Activated T-cell treated with anti-CD3 and anti-CD28 coated beads for 4 hours (primary cell): ENCODE measurements at places on chromosomes 4 and X.

DNA sequence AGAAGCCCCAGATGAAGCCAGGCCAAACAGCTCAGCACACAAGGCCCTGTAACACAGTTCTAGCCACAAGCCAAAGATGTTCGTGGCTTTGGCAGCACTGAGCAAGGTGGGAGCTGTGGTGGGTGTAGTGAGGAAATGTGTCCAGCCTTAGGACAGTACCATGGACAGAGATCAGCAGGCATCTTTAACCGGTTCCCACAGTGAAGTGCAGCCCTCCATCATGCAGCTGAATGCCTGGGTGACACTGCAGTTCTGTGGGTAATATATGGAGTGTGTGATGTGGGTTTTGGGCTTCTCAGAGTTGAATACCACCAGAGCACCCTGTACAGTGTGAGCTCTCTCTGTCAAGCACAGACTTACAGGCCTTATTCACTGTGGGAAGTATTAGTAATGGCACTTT lies 6.0 kb upstream of the NEXMIF start:
- no peak for DNase-seq

DNA sequence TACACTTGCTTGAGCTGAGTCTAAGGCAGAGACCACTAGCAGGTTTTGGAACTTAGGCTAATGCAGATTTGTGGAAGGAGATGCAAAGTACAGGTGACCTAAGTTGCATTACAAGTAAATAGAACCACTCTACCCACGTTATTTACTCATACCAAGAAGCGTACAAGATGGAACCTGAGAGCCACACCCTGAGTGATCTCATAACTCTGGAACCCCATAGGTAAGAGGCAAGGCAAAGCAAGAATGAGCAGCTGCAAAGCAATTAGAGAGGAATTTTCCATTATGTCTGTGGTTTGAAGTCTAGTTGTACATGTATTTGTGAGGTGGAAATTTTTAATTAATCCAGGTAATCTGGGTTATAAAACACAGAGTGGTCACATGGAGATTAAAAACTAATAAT lies 55.4 kb downstream of the CC2D2A start:
- no peak for DNase-seq

DNA sequence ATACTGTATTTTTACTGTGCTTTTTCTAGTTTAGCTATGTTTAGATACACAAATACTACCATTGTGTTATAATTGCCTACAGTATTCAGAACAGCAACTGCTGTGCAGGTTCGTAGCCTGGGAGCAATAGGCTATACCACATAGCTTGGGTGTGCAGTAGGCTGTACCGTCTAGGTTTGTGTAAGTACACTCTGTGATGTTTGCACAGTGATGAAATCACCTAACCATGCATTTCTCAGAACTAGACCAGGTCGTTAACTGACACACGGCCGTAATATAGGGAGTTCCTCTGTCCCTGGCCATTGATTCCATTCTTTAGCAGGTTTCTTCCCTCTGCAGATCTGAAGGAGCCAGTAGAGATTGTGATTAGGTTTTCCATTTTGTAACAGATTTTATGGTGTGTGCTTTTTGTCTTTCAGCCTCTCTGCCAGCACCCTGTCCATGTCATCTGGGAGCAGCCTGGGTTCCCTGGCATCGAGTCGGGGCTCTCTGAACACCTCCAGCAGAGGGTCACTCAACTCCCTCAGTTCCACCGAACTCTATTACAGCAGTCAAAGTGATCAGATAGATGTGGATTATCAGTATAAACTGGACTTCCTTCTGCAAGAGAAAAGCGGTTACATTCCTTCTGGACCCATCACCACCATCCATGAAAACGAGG lies 59.5 kb downstream of the CLDN22 start:
- DNase-seq = no peak

GRCh38 chr4:127000110-127000509 lies 632.6 kb upstream of the INTU start:
- no peak for DNase-seq

- no peak for DNase-seq
Observed at GRCh38 chr4:140719686-140720085, 36.5 kb downstream of the TBC1D9 start.

- DNase-seq = no peak
Observed at GRCh38 chr4:28179126-28179525, 1318.5 kb downstream of the STIM2 start.

DNA sequence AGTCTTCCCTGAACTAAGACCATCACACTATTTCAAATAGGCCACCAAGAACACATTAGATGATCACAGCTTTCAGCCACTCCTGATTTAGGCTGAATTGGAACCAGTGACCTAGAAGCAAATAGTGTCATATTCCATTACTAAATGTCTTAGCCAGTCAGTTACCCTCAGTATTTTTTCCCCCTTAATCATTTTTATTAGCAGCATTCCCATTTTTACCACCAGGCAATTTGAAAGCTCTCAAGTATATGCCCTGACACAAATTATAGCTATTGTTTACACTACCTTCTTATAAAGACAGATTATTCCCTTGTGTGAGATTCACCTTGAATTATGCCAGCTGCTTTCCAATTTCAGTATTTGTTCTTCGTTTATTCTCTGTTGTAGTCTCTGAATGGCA lies 1146.9 kb downstream of the PDHA2 start:
- DNase-seq = no peak

DNA sequence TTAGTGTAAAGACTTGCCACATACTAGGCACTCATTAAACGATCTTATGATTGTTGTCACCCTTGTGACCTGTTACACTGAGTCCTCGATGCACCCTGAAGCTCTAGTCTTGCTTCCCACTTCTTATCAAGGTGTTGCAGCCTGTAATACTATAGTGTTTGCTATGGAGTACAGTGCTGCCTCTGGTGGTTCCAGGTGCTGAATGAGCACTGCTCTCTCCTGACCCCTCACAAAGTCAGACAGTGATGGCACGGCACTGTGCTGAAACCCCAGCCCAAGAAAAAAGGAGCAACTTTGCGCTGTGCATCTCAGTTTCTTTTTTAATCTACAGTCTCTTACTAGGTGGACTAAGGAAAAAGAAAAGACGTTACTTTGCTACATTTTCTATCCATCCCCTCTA lies 106.3 kb downstream of the GC start:
- DNase-seq = no peak

DNA sequence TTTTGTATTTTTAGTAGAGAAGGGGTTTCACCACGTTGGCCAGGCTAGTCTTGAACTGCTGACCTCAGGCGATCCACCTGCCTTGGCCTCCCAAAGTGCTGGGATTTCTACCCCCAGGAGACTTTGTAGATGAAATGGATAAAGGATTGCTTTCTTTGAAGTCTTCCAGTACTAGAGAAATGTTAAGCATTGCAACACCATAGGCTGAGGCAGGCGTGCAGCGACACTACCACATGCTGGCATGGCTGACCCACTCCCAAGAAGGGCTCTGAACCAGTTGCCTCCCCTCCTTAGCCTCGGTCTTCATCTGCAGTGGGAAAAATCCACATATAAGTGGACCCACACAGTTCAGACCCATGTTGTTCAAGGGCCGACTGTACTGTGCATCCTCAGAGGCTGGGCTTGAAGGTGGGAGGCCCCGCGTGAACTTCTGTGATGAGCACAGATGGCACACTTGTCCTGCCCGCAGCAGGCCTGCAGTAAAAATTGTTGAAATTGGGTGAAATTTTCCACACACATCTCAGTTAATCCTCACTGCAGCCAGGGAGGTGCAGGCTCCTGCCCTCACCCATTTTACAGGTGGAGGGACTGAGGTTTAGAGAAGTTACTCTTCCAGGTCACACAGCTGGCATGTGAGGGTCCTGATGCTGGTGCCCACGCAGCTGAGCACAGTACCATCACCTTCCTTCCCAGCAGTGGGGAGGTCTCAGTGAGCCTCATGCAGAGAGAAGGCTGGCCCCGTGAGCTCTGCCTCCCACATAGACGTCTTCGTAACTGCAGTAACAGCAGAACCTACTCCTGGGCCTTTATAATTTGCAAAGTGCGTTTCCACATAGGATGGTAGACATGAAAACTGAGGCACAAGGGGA lies 35.5 kb downstream of the HTRA3 start:
- DNase-seq = no peak

GRCh38 chr4:566508-567295 lies 9.4 kb downstream of the TMEM271 start:
- DNase-seq = no peak

DNA sequence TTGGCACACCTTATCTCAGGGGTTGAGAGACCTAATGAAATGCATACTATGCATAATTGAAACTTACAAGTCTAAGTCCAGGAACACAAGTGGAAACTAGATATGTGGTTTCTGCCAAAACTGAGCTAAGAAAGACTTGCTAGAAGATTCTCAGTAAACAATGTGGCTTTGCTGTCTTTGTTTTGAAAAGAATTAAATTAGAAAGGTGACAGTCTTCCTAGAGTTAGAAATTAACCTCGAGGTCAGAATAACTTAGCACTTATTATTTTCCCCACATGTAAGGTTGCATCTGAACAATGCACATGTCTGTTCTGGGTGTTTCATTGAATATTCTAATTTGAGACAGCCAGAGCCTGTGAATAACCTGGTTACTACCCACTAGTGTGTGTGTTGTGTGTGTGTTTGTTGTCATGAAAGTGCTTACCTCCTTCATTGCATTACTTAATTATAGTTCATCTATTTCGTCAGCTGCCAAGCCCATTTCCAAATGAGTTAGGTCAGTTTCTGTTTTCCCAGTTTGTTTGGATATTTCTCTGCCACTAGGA lies 1.5 kb downstream of the EREG start:
- DNase-seq = no peak

GRCh38 chrX:150731795-150732194 lies 38.6 kb downstream of the MTMR1 start:
- DNase-seq = no peak

DNA sequence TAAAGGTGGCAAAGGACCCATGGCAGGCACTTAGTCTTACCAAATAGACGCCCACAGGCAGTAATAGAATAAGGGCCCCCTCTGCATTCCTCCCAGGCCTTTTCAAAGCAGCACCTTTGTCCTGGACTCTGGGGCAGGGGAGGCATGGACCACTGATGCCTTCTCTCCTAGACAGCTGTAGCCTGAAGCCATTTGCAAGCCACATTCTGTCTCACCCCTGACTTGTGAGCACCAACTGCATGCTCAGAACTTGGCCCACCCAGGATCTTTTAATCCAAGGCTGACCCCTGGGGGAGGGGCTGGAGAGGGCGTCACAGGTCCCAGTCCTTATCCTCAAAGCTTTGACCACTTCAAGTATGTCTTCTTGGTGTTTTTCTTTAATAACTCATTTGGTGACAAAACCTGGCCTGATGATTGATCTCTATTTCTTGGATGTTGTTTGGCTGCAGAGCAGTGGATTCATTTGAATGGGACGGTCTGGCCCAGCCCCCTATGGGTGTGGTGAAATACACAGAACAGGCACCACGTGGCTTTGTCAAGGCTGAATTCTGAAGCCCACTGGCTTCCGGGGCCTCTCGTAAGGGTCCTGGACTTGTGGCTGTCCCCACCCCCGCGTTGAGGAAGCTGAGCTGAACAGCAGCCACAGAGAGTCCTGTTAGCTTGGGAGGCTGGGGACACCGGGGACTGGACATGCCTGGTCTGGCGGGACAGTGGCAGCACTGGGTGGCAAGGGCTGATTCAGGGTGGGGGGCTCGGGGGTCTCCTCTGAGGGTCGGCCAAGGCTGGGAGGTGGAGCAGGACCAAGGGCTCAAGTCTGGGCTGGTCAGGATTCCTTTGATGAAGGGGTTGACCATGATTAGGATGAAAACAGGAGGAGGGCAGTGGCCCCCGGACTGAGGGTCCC lies 36.6 kb downstream of the ADRA2C start:
- no peak for DNase-seq

DNA sequence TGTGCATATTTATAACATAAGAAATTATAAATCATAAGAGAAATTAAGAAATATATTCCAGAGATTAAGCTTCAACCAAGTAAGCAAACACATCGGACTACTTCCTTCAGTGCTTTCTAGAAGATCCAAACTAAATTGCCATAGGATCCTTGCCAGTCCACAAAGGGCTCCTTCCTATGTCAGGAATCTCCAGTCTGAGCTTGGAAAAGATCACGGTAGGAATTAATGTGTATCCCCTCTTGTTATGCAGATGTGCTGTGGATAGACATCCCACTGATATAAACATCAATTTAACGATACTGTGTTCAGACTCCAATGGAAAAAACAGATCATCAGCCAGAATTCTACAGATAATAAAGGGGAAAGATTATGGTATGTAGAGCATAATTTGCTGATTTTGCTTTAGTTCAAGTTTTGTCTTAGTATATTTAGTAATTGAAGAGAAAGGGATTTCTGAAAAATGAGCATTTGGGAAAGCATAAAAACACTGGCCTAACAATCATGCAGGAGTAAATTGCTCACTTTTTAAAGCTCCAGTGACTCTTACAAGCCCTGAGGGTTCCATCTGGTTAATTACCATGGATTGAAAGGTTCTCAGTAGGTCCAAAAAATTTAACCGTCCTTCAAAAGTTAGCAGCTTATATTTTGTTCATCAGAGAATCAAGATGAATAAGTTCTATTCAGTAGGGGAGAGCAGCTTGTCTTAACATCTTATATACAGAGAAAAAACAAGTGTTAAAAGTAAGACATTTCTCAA lies 65.9 kb downstream of the HHIP start:
- DNase-seq = no peak

GRCh38 chr4:67512501-67512900 lies 32.8 kb downstream of the CENPC start:
- no peak for DNase-seq

GRCh38 chrX:71105628-71106027 lies 912 bp downstream of the CXorf65 start:
- DNase-seq = no peak

GRCh38 chrX:12702509-12703091 lies 88.6 kb upstream of the PRPS2 start:
- DNase-seq = no peak

- DNase-seq = no peak
Observed at GRCh38 chr4:171279131-171279530, 534.1 kb upstream of the GALNTL6 start.

GRCh38 chr4:183989461-183989860 lies 84.4 kb downstream of the STOX2 start:
- DNase-seq = no peak

DNA sequence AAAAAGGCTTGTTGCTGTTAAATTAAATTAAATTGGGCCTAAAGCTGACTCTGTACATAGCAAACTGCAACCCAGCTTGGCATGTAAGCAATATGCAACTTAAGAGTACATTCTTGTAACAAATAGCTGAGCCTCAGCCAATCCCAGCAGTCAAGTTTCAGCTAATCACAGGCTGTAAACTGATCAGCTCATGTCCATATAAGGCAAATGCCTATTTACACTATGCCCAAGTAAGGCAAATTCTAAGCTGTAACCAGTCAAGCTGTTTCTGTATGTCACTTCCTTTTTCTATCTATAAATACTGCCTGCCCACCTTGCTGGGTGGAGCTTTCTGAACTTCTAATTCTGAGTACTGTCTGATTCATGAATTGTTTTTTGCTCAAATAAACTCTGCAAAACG lies 429.1 kb upstream of the FTHL17 start:
- DNase-seq = no peak

DNA sequence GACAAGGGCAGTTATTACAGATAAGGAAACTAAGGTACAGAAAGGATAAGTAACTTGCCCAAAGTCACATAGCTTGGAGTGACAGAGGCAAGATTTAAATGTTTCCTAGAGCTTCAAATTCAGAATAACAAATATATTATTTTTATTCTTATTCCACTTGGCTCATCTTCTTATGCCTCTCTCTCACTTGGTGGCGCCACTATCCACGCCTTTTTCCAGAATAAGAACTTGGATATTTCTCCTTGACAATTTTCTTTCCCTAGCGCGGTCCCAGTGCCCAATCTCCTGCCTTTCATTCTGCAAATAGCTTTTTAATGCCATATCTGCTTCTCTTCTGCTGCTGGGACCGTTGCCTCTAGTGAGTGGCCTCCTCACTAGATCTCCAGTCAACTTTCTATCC lies 78.5 kb downstream of the MSN start:
- no peak for DNase-seq
